ENCODE measurements at places on chromosomes 5 and 9.

GRCh38 chr5:133048993-133049725 is 2.7 kb upstream of the HSPA4 start:
- no peak for DNase-seq

DNA sequence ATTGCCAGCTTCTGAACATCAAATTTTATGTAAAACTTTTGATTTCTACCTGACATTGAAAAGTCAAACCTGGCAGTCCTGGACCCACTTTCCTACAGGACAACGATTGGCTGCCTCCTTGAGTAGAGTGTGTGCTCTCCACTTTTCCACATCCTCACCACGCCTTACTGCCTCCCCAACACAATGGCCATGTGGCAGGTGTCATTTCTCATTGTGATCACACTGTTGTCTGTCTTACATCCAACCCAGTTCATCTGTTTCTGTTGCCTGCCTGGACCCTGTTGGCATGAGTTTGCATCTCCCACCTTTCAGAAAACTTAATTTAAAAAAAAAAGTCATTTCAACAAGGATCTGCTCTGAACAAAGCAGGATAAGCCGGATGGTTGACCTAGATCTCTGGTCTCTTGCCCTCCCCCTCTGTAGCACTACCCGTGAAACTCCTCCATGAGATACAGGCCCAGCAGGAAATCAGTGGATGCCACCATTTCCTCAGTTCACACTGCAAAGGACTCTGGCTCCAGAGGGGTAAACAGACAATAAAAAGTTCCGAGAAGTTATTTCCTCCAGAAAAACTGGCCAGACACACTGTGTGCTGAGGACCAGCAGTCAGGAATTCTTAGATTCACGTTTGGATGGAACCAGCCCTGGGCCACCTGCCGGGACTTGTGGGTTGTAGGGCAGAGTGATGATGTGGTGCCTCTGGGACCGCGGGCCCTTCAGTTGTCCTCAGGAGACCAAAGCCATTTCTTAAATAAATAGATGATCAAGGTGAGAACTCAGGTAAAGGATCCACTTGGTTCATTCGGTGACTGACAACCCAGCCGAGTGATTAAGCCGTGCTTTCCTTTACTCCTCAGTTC is 48.6 kb downstream of the AMBP start:
- DNase-seq, result no peak

- DNase-seq, result no peak
These were observed 1824.4 kb upstream of the CDH9 start for GRCh38 chr5:28862860-28863196.

DNA sequence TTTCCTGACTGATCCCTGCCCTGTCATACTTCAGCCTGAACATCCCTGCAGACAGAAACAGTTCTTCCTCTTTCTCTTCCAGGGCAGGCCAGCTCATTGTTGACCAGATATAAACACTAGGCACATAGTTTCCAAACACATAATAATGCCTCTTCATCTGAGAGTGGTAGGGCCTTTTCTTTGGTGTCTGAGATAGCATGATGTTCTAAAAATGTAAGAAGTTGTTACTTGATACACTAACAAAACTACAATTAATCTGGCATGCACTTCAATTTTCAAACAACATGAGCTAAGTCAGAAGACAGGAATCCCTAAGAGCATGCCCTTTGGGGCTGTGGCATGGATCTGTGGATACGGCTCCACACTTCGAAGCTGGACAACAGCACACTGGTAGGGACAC is 246.6 kb downstream of the SPOCK1 start:
- no peak for DNase-seq

GRCh38 chr9:137088121-137088520 is 1.3 kb downstream of the MAN1B1 start:
- no peak for DNase-seq

DNA sequence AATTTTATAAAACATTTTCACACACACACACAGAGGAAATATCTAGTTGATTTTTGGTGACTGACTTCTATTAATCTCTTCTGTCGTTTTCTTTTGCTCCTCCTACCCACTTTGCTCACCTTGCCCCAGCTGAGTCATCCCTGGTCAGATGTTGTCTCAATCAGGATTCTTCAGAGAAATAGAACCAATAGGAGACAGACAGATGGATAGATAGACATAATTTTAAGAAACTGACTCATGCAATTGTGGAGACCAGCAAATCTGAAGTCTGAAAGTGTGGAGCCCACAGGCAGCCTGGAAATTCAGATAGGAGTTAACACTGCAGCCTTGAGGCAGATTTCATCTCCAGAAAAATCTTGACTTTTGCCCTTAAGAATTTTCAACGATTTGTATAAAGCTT is 37.0 kb upstream of the PIK3R1 start:
- no peak for DNase-seq

DNA sequence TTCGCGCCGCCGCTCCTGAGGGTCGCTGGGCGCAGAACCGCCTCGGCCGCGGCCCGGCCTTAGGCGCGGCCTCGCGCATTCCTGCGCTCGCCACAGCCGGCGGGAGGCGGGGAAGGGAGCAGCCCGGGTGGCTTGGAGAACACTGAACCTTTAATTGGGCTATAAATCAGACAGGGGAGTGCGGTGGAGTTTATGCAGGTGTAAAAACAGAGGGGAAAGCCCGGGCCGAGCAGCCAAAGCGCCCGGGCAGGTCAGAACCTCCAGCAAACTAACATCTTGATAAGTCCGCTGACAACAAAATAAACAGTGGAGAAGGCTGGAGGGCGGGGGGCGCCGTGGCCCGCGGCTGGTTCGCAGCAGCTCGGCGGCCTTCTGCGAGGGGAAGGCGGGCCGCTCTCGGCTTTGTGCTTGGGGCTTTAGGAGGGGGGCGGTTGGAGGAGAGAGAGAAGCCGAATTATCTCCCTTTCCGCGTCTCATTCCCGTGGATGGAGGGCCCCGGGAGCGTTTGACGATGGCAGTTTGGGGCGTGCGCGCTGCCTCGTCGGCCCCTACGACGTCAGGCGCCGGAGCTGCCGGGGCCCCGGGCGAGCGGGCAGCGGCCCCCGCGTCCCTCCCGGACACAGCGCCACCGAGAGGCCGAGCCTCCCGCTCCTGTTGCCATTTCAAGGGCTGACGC is 11.3 kb downstream of the FOXD1 start:
- no peak for DNase-seq

- peak; percentile 60 for DNase-seq
These were observed 122.6 kb downstream of the RASEF start for GRCh38 chr9:82940376-82940775.

- DNase-seq, result peak; percentile 67
These were observed 417.0 kb downstream of the ARHGEF28 start for GRCh38 chr5:74042959-74043358.

GRCh38 chr9:114482593-114482992 is 22.7 kb downstream of the WHRN start:
- no peak for DNase-seq

- no peak for DNase-seq
These were observed 911.9 kb downstream of the DTWD2 start for GRCh38 chr5:118076490-118076889.

DNA sequence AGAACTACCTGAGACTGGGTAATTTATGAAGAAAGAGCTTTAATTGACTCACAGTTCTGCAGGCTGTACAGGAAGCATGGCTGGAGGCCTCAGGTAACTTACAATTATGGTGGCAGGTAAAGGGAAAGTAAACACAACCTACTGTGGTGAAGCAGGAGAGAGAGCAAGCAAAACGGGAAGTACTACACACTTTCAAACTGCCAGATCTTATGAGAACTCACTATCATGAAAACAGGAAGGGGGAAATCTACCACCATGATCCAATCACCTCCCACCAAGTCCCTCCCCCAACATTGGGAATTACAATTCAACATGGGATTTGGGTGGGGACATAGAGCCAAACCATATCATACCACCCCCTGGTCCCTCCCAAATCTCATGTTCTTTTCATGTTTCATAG is 58.7 kb upstream of the GPR151 start:
- no peak for DNase-seq

GRCh38 chr9:116589392-116590354 is 97.4 kb upstream of the TRIM32 start:
- no peak for DNase-seq

GRCh38 chr5:16736158-16736995 is 119.6 kb upstream of the RETREG1 start:
- DNase-seq, result peak; percentile 72

- no peak for DNase-seq
These were observed 5.6 kb upstream of the PAEP start for GRCh38 chr9:135555910-135556309.

- DNase-seq, result no peak
These were observed 4.4 kb downstream of the SETD9 start for GRCh38 chr5:56913766-56914165.

DNA sequence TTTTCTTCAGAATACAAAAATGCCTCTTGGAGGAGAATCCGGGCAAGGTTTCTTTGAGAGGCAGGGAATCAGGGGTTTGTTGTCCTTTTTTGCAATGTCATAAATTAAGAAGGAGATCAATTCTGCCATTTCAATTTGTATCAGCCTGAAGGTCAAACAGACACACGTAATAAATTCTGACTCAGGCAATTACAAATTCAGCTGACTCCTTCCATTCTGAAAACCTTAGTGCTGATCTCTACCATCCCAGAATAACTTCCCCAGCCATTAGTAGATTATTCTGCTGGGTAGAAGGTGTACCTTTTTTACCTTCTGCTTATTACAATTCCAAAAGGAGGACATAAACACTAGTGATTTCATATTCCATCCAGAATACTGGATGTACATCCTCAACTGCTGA is 516.6 kb downstream of the AGTPBP1 start:
- DNase-seq, result no peak

GRCh38 chr5:118825226-118825625 is 163.1 kb downstream of the DTWD2 start:
- no peak for DNase-seq

GRCh38 chr5:120419127-120419526 is 45.0 kb upstream of the PRR16 start:
- DNase-seq, result no peak

GRCh38 chr5:137119321-137119720 is 379.8 kb downstream of the SPOCK1 start:
- DNase-seq, result no peak

DNA sequence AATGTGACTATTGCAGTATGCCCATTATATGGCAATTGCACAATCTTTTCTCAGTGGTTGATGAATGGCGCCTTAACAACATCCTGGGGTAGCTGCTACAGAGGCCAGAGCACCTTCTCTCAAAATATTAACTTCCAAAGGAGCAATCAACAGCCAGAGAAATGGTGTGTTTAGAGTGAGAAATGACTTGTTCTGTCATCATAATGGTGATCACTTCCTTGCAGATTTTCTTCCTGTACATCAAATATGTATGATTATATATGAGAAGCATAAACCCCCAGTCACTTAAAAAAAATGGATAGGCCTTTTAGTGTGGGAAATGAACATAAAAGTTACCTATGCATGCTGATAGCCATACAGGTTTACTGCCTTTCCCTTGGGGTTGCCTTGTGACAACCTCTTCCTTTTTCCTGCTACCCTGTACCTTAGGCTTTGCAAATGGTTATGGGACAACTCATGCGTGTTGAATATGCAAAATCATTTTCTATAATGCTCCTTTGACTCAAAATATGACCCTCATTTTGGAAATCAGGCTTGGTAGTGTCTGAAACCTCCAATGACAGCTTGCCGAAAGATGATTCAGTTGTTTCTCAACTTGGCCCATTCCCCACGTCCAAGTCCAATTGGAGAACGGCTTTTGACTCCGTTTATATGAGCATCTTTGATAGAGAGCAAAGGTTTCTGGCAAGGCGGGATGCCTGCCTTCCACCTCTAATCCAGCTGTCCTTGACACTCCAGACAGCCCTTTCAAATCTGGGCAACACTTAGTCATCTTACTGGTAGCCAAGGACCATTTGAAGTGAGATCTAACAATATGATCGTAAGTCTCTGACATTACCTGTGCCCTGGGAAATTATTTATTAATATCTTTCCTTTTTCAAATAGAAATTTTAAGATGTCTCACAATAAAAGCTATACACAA is 69.3 kb downstream of the SLC1A1 start:
- DNase-seq, result no peak

DNA sequence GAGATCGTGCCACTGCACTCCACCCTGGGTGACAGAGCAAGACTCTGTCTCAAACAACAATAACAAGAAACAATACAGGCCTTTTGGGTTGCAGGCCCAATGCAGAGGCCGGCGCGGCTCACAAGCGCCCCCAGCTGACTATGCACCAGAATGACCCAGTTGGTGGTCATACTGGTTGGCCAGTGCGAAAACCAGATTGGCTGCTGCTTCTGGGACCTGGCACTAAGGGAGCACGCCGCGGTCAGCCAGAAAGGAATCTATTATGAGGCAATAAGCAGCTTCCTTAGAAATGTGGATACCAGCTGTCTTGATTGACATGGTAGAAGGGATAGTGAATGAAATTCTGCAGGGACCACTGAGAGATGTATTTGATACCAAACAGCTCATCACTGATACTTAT is 35.0 kb downstream of the RANBP17 start:
- peak; percentile 4 for DNase-seq

- DNase-seq, result peak; percentile 49
These were observed 97.1 kb downstream of the ENTREP1 start for GRCh38 chr9:69421908-69422801.

- no peak for DNase-seq
These were observed 5.5 kb upstream of the MATR3 start for GRCh38 chr5:139287890-139288635.

DNA sequence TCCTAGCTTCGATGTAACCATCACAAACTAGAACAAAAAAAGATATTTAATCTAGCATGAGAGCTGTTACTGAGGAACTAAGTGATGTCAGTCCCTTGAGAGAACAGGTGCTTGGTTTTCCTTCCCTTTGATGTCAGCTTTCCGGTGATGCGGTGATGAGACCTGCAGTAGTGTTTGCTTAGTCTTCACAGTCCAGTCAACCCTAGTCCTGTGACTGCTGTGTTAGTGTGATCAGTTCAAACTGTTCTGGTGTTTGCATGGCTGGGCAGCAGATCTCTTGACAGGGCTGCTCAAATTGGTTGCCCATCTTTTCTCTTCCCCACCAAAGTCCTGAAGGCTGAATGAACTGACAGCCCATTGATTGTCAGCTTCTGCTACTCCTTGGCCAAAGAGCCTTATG is 608.6 kb upstream of the DAB2 start:
- DNase-seq, result no peak

DNA sequence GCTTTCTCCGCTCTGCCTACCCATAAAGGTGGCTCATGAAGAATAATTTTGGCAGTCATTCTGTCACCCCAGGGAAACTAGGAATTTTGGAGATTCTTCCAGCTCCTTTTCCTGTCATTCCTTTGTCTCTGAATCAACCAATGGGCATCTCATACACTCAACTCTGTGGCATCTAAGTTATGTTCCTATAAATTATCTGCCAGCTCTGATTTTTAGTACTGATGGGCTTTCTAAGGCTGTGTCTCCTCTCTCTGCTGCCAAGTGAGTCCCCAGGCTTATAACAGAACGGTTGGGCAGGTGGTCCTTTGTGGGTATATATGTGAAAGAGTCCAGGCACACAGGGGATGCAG is 226.8 kb downstream of the NMUR2 start:
- DNase-seq, result no peak

All from thyroid gland (tissue), 4 donors.